ENCODE measurements at places on chromosomes 7 and 10.
A peak's percentile ranks its signal among the peaks of the same experiment; 100 is the strongest.

DNA sequence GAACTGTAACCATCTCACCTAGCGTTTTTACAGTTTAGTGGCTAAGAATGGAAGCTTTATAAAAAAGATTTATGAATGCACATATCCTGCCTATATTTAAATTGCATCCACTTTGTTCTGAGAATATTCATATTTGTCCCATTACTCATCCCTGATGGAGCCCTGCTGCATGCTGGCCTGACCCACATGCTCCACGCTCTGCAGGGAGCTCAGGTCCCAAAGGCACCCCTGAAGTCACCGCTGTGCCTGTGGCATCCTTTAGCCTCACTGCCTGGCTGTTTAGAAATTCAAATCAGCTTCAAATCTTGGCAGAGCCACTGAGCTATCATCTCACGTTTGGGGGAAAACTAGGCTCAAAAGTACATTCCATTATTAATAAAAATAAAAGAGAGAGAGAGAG, 24.4 kb downstream of the C10orf90 start:
- DNase-seq, result peak; percentile 12

- peak; percentile 36 for DNase-seq
Measured at GRCh38 chr10:114694752-114695151, 36.7 kb upstream of the ABLIM1 start.

DNA sequence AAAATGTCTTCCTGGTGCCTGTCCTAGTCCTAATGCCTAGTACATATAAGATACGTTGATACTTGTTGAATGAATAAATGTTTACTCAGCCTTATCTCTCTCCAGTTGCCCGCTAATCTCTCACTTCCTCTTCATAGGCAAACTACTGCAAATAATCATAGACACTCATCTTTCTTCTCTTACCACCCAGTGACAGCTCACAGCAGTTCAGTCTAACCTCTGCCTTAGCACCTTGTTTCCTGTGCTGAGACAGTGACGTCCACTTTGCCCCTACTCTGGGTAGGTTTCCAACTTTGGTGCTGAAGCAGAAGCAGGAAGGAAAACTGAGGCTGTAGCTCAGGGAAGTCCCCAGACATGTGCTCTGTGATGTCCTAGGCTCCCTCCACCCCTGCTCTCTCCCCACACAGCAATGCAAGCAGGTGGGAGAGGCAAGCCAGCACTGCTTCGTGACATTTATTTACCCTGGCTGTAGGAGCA, 45.5 kb upstream of the RHOBTB1 start:
- no peak for DNase-seq

DNA sequence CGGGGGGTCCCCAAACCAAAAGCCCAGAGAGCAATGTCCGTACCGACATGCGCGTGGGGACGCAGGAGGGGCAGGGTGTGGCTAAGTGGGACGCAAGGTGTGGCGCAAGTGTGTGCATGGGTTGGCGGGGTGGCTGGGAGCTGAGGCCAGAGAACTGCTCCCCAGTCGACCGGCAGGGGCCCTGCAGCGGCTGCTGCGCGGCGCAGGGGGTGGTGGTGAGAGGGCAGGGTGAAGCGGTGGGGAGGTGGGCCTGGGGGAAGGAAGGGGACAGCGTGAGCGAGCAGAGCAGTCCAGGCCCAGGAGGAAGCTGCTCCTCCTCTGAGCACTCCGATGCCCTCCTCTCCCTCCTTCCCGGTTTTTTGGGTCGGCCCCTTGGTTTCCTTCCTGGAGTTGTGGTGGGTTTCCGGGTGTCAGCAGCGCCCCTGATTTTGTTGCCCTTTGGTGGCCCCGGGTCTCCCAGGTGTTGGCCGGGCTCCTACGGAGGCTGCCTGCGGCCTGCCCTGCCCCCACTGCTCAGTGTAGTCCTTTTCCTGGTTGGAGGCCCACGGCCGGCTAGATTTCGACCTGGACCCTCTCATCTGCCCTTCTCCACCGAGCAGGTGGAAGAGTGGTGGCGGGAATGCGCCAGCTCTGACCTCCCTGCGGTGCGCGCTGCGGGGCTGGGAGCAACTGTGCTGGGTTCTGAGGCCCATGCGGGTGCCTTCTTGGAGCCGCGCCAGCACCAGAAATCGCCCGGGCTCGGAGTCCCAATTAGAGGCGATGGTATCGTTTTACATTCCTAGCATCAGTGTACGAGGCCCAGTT, 40.5 kb upstream of the COMTD1 start:
- DNase-seq, result no peak

DNA sequence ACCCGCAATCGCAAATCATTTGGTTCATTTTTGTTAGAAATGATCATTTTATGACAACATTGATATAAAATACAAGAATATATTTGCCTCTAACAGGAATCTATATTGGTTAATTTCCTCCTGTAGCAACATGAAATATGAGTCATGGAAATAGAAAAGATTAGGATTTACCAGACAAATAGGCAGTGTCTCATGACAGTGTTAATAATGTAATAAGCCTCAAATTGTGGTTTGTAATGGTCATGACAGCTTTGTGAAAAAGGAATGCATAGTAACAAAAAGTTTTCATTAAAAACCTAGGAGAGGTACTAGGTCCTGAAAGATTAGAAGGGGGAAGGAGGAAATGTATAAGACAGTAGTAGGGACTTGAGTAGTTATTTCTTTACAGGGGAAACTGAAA, 7.9 kb upstream of the SLK start:
- no peak for DNase-seq

- DNase-seq, result no peak
Measured at GRCh38 chr10:61283481-61284221, 169.5 kb downstream of the TMEM26 start.

- peak; percentile 22 for DNase-seq
Measured at GRCh38 chr10:14556285-14556956, 218.3 kb downstream of the FAM107B start.

DNA sequence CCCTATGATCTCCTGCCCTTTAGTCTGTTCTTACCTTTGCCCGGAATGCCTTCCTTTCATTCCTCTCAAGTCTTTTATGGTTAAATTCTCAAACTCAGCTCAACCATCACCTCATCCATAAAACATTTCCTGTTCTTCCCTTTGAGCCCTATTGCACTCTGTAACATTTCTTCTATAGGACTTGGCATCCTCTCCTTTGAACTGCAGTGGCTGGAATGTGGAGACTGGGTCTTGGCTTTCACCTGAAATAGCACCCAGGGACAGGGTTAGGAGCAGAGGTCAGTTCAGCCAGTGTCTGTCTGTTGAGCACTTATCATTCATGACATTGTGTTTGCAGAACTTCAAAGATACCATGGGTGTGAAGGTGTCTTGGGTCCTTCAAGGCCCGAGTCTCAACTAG, 7.2 kb downstream of the NFE2L3 start:
- peak; percentile 55 for DNase-seq

DNA sequence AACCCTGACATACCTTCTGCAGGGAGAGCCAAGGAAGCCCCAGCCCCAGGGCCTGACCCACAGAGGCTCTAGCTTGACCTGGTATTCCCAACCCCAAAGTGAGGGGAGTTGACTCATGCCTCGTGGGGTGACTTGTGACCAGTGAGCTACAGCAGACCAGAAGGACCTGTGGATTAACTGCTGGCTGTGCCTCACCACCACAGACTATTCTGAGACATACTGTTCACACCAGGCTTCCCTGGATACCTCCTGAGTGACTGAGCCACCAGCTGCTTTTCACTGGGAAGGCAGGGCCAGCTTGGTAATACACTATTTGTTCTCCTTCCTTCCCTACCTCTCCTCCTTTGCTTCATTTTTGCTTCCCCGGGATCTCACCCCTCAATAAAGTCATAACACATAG, 7.3 kb downstream of the PLXNA4 start:
- DNase-seq, result no peak

DNA sequence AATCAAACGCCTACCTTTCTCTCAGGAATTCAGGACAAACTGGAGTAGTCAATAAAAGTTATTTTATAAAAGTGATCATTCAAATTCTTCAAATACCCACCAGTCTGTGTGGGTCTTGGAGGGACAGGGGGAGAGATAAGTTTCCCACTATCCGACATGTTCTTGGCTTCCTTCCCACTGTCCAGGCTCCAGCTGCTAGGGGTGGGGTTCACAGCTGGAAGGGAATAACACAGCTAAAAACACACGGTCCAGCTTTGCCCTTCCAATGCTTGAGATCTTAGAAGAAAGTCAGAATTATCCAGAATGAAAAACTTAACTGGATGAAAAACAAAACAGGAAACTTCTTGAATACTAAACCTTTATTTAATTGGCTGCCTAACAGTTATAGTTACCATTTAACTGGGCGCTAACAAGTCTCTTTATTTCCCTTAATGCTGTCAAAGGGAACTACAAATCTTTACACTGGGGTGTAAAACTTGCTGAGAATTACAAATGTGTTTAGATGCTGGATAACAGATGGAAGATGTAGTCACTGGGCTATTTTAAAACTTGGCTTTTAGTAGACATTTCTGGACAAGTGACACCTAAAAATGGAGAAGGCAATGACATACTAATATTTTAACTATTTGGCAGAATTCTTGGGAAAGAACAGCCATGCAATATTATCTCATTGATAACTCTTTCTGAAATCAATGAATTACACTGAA, 172.8 kb upstream of the IMMP2L start:
- peak; percentile 41 for DNase-seq

GRCh38 chr7:131111081-131111576, 216.5 kb upstream of the MKLN1 start:
- DNase-seq, result peak; percentile 83

DNA sequence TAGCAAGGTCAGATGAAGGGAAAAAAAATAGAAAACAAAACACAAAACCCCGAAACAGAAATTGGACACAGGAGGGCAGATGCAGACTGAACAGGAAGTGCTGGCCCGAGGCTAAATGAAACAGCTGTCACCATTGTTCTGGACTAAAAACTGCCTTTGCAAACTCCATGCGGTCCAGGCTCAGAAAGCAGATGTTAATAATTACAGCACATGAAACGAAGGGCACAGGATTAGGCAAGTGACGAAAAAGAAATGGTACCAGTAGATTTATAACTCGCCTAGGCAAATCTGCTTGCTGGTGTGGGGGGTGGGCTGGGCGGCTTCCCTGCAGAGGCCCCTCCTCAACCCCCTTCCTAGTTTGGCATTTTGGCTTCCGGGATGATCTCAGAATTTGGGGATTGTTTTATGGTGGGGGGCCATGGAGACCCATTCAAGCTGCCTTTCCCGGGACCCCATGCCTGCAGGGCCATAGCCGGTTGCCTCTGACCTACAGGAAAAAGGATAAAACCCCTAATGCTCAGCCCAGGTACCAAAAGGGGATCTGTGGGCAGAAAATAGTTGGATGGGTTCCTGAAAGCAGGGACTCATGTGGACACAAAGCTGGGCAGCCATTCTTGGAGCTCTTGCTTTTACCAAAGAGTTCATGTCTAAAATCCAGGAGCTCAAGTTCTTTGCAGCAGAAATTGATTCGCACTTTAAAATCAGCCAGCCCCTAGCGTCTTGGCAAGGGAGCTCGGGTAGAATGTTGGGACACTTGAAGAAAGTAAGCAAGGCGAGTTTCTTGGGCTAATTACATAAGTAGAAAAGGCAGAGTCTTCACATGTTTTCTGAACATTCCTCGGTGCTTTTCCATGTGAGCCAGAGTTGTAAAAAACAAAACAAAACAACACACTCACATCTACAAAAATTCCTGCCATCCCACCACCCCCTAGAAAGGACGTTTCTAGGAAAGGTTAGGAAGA, 39.0 kb upstream of the EMX2 start:
- DNase-seq, result no peak

- peak; percentile 78 for DNase-seq
Measured at GRCh38 chr10:88913127-88913526, 33.1 kb downstream of the STAMBPL1 start.

GRCh38 chr7:39184391-39184790, 206.7 kb downstream of the POU6F2 start:
- DNase-seq, result no peak

GRCh38 chr7:118109607-118110006, 74.4 kb upstream of the LSM8 start:
- no peak for DNase-seq

DNA sequence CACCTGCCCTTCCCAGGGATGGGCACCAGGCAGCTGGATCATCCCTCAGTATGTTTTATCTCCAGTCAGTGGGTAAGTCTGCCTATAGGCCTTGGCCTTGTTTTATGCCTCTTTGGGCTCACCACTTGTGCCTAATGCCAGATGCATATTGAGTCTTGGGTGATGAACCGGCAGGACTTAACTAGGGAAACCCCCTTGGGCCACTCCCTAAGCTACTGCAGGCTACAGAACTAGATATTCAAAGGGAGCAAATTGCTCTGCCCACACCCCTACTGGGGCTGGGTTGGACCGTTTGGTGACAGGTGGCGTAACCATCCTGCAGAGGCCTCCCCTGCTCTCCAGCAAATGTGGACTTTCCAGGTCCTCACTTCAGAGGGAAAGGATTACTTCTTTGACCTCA, 115.7 kb upstream of the GDF10 start:
- no peak for DNase-seq

- DNase-seq, result no peak
Measured at GRCh38 chr7:1530946-1531262, 402 bp downstream of the MAFK start.

All from fibroblast of lung (primary cell).